ENCODE measurements at places on chromosomes 2 and 18.

- DNase-seq: peak; percentile 75
Measured at GRCh38 chr2:10097352-10098148, 17.3 kb upstream of the CYS1 start.

DNA sequence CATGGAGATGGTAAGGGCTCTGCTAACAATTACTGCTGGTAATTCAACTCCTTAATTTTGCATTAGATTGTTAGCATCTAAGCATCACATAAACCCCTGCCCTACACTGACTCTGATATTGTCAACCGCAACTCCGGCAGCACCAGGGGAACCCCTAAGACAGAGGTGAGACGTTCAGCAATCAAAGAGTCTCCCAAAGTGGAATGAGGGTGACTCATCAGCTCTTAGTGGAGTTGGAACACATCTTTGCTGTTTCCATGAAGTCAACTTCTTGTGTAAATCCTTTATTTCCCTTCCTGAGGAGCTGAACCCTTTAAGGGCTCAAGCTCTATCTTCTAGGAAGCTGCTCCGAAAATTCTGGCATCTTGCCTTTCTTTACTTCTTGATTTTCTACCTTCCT lies 52.1 kb downstream of the ABCG8 start:
- no peak for DNase-seq

- no peak for DNase-seq
Measured at GRCh38 chr2:225355788-225356187, 43.7 kb upstream of the NYAP2 start.

GRCh38 chr2:218501665-218502064 lies 66.5 kb downstream of the USP37 start:
- no peak for DNase-seq

- DNase-seq: no peak
Measured at GRCh38 chr18:54135216-54135615, 89.3 kb downstream of the MBD2 start.

DNA sequence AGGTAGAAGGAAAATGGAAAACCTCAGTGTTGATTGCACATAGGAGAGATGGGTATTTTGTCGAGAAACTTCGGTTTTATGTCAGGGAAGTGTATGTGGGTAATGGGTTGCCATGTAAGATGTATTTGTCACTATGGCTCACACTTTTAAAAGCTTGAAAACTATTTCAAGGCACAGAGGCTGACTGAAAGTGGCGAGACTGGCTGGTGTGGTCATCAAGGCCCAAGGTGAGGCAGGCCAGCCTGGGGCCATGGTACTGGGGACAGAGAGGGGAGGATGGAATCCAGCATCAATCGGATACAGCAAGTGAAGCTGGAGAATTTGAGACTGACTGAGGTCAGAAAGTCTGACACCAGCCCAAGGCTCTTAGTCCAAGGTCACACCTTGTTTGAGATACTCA lies 77.2 kb upstream of the MCFD2 start:
- no peak for DNase-seq

DNA sequence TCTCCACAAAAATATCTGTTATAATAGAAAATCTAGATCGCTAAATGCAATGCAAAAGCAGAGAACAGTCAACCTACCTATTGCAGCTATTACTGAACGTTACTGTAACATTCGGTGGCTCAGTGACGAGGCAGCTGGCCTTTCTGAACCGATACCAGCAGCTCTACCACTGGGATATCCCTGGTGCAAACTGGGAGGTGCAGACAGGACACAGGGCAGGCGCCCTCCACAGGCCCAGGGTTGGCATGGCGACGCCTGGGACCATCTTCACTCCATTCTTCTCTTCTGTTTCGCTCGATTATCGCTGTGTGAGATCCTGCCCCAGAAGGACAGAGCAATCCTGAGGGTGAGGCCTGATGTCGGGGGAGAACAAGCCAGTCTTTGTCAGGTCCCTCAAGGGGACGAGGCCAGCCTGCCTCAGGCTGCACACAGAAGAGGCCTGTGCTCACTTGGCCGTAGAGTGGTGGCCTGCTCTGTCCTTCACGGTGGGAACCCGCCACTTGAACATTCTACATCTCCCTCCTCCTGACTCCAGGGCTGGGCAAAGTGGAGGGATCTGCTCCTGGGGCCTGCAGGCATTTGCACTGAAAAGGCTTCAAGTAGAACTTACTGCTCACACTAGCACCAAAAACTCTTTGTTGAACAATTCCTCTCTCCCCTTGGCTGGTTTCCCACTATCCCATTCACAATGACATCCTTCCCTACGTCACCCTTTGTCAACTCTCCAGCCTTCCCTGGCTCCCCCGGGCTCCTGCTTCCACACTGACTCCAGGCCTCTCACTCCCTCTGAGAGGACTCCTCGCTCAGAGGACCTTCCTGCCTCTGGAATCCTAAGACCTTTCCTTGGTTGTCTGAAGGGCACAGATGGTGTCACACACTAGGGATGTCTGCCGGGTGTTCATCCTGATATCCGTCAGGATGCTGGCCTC lies 49.7 kb downstream of the CYRIA start:
- DNase-seq: no peak

All from right lobe of liver (tissue), 6 donors.